ENCODE measurements at places on chromosomes 4 and X. TPM values are rescaled to one million over a fixed set of nuclear protein-coding genes. Genes with fewer than 3 reads are reported as not detected.

- DNase-seq, result no peak
Measured at GRCh38 chr4:56630876-56631666, 50.0 kb downstream of the HOPX start.

DNA sequence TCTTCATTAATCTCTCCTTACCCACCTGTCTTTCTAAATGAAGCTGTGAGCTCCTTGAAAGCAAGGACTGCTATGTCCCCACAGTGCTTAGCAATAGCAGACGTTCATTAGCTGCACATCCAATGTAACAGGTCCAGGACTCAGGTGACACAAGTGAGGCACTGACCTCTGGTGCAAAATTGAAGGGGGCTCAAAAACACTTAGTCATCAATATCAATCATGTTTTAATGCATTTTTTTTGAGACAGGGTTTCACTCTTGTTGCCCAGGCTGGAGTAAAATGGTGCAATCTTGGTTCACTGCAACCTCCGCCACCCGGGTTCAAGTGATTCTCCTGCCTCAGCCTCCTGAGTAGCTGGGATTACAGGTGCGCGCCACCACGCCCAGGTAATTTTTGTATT, 56.1 kb upstream of the ADGRG2 start:
- no peak for DNase-seq

- no peak for DNase-seq
Measured at GRCh38 chr4:36281384-36282106, at the start of gene DTHD1. DTHD1 (plus strand) TSS chr4:36281616; CDS start chr4:36281759, 143 bp downstream.

SUPT20HL1 gene
- not detected for polyA plus RNA-seq

- no peak for DNase-seq
Measured at GRCh38 chr4:116118221-116118620, 967.2 kb downstream of the TRAM1L1 start.

PRDX4 gene
- polyA plus RNA-seq, result 42.5 TPM

- DNase-seq, result no peak
Measured at GRCh38 chrX:4043951-4044350, 330.5 kb upstream of the PRKX start.

GRCh38 chr4:42642845-42643615, 13.9 kb downstream of the ATP8A1 start:
- DNase-seq, result no peak

Data from naive thymus-derived CD4-positive, alpha-beta T cell (primary cell).